K562 (cell line): ENCODE measurements at places on chromosomes 12 and 14. TPM values are rescaled to one million over a fixed set of nuclear protein-coding genes. Genes with fewer than 3 reads are reported as not detected.

- H3K27me3 ChIP-seq: no peaks in the 10 kb centered on the region
- no peak overlapping the region for H3K27ac ChIP-seq
- no peak for DNase-seq
- peaks cover 8% of the 10 kb centered on the region; the same call in 1 of the 3 replicates for H3K36me3 ChIP-seq
- H3K4me3 ChIP-seq: no peak overlapping the region
- H3K4me1 ChIP-seq: no peaks in the 10 kb centered on the region
Measured at GRCh38 chr12:88153959-88154358, 11.9 kb downstream of the TMTC3 start.

- H3K27ac ChIP-seq: no peak overlapping the region
- H3K27me3 ChIP-seq: no peaks in the 10 kb centered on the region
- no peak for DNase-seq
- no peak overlapping the region for H3K4me3 ChIP-seq
- no peaks in the 10 kb centered on the region for H3K4me1 ChIP-seq
- H3K36me3 ChIP-seq: no peaks in the 10 kb centered on the region
Measured at GRCh38 chr12:79435742-79436141, 255.0 kb downstream of the PAWR start.

GRCh38 chr12:121001060-121001459, 15.2 kb downstream of the C12orf43 start:
- no peak for DNase-seq
- no peak overlapping the region for H3K27ac ChIP-seq
- H3K4me1 ChIP-seq: no peaks in the 10 kb centered on the region
- H3K4me3 ChIP-seq: no peak overlapping the region
- peaks cover 4% of the 10 kb centered on the region for H3K27me3 ChIP-seq

GRCh38 chr12:109162551-109162950, 46.2 kb downstream of the ACACB start:
- H3K4me1 ChIP-seq: no peaks in the 10 kb centered on the region
- no peaks in the 10 kb centered on the region for H3K36me3 ChIP-seq
- H3K27me3 ChIP-seq: peaks cover 59% of the 10 kb centered on the region
- no peak overlapping the region for H3K27ac ChIP-seq
- DNase-seq: no peak
- no peak overlapping the region for H3K4me3 ChIP-seq

- H3K4me3 ChIP-seq: no peak overlapping the region
- H3K36me3 ChIP-seq: no peaks in the 10 kb centered on the region
- peak; percentile 62 for DNase-seq
- peak overlapping the region; percentile 66 for H3K27ac ChIP-seq
Measured at GRCh38 chr14:103107941-103108748, 13.6 kb downstream of the EXOC3L4 start.

- peaks cover 47% of the 10 kb centered on the region for H3K27me3 ChIP-seq
- H3K27ac ChIP-seq: no peak overlapping the region
- H3K4me1 ChIP-seq: peaks cover 3% of the 10 kb centered on the region; the same call in 1 of the 2 replicates
- H3K36me3 ChIP-seq: no peaks in the 10 kb centered on the region
Measured at GRCh38 chr12:114678028-114678427, 5.9 kb downstream of the TBX3 start.

DNA sequence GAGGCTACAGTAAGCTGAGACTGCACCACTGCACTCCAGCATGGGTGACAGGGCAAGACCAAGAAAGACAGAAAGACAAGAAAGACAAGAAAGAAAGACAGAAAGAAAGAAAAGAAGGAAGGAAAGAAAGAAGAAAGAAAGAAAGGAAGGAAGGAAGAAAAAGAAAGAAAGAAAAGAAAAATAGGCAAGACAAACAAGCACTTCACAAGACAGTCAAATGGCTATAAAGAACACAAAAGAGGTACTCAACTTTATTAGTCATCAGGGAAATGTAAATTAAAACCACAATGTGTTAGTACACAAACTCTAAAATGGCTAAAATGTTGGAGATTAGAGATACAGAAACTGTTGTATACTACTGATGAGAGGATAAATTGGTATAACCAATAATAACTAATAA, 6.6 kb downstream of the ATXN3 start:
- H3K27me3 ChIP-seq: no peaks in the 10 kb centered on the region
- H3K4me1 ChIP-seq: no peaks in the 10 kb centered on the region; the same call in 1 of the 2 replicates
- H3K27ac ChIP-seq: no peak overlapping the region
- H3K4me3 ChIP-seq: no peak overlapping the region

- no peaks in the 10 kb centered on the region for H3K4me1 ChIP-seq
- no peak overlapping the region for H3K4me3 ChIP-seq
- H3K27me3 ChIP-seq: no peaks in the 10 kb centered on the region
- no peaks in the 10 kb centered on the region for H3K36me3 ChIP-seq
Measured at GRCh38 chr14:91545946-91546716, 36.0 kb upstream of the PPP4R3A start.

DNA sequence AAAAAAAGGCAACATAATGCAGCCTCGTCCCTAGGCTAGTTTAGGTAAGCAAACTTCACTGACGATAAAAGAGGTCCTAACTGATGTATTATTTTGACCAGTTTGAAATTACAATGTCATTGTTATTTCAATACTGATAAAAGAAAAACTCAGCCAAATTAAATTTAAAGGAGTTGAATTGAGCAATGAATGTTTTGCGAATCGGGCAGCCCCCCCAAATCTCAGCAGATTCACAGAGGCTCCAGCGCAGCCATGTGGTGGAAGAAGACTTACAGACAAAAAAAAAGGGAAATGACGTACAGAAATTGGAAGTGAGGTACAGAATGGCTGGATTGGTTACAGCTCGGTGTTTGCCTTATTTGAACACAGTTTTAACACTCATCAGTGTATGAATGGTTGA, 8.2 kb upstream of the LDHB start:
- no peak for DNase-seq
- no peaks in the 10 kb centered on the region for H3K27me3 ChIP-seq
- no peaks in the 10 kb centered on the region for H3K4me1 ChIP-seq
- no peak overlapping the region for H3K4me3 ChIP-seq

DNA sequence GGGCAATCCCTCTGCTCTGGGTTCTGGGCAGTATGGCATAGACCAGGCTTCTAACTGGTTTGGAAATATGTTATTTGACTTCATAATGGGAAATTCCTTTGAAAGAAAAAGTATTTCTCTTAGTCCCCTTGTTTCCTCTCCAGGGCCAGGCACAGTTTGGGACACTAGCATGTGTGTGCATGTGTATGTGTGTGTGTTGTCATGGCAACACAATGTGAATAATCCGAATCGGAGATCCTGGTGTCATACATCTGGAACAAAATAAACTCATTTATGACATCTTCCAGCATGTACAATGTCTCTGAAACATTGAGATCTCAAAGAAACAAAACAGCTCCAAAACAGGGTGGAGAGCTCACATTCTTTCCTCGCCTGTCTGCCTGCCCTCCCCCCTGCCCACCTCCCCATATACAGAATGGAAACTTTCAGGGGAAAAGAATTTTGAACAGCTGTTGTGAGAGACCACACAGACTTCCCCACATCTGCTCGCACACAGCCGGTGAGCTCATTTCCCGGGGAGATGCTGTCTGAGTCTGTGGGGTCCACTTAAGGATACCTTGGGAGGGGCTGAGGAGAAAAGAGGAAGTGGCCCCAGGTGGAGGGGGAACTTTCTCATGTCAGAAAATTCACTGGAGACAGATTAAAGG, 55.5 kb upstream of the PARP11 start:
- no peak overlapping the region for H3K4me3 ChIP-seq
- no peak for DNase-seq
- H3K36me3 ChIP-seq: no peaks in the 10 kb centered on the region
- no peaks in the 10 kb centered on the region for H3K4me1 ChIP-seq

- no peak overlapping the region for H3K4me3 ChIP-seq
- no peaks in the 10 kb centered on the region for H3K4me1 ChIP-seq
- no peak for DNase-seq
- no peaks in the 10 kb centered on the region for H3K27me3 ChIP-seq
Measured at GRCh38 chr12:114918535-114919233, 234.7 kb upstream of the TBX3 start.

GRCh38 chr12:132432126-132432705, 57.7 kb upstream of the FBRSL1 start:
- H3K4me1 ChIP-seq: peaks cover 57% of the 10 kb centered on the region
- H3K4me3 ChIP-seq: no peak overlapping the region
- no peaks in the 10 kb centered on the region for H3K36me3 ChIP-seq
- no peak overlapping the region for H3K27ac ChIP-seq
- no peak for DNase-seq

- H3K4me1 ChIP-seq: no peaks in the 10 kb centered on the region
- H3K4me3 ChIP-seq: no peak overlapping the region
- DNase-seq: no peak
- H3K36me3 ChIP-seq: no peaks in the 10 kb centered on the region
Measured at GRCh38 chr12:62750941-62751809, 183.8 kb downstream of the PPM1H start.

- no peak overlapping the region for H3K4me3 ChIP-seq
- no peak overlapping the region for H3K27ac ChIP-seq
- no peaks in the 10 kb centered on the region for H3K27me3 ChIP-seq
- DNase-seq: no peak
Measured at GRCh38 chr12:51334764-51335163, 10.8 kb upstream of the BIN2 start.

- no peak overlapping the region for H3K4me3 ChIP-seq
- peaks cover 4% of the 10 kb centered on the region; the same call in 1 of the 3 replicates for H3K4me1 ChIP-seq
- H3K27ac ChIP-seq: no peak overlapping the region
- no peak for DNase-seq
- H3K27me3 ChIP-seq: no peaks in the 10 kb centered on the region
Measured at GRCh38 chr14:73661872-73662271, 17.1 kb downstream of the DNAL1 start.

Gene CCDC38
- polyA plus RNA-seq: not detected in 2 replicates

Gene GCH1
- 8.4 and 10.6 TPM in 2 replicates for polyA plus RNA-seq

Gene INHBC
- polyA plus RNA-seq: 0.24 TPM in 1 of 2 replicates, not detected in the other

Gene PLEKHA5
- polyA plus RNA-seq: 10.6 and 17.4 TPM in 2 replicates

Gene C1QL4
- polyA plus RNA-seq: 1.2 and 1.3 TPM in 2 replicates

Gene EID3
- 0.41 and 0.78 TPM in 2 replicates for polyA plus RNA-seq

Gene PLEKHG7
- polyA plus RNA-seq: not detected in 2 replicates

Gene TTC9
- polyA plus RNA-seq: not detected in 2 replicates

Gene TSHR
- 0.01 TPM in 1 of 2 replicates, not detected in the other for polyA plus RNA-seq
